ENCODE measurements at places on chromosomes 6 and 20.

DNA sequence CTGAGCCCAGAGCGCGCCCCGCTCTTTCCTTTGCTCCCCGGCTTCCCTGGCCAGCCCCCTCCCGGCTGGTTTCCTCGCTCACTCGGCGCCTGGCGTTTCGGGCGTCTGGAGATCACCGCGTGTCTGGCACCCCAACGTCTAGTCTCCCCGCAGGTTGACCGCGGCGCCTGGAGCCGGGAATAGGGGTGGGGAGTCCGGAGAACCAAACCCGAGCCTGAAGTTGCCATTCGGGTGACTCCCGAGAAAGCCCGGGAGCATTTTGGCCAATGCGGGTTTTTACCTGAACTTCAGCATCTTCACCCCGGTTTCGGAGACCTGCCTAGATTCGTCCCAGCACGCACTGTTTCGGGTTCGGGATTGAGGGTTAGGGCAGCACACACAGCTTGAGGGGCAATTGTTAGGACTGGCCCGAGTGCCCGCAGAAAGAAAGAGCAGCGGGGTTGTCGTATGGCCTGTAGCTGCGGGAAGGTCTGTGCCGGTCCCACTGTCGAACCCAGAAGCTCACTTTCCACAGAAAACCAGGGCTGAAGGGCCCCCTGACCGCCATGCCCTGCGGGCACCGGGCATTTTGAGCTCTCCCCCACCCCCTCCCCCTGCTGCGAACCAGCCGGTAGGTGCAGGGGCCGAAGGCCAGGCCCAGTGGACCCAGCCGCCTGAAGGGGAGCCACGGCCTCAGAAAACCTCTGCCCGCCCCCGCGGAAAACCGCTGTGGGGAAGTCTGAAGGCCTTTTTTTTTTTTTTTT is 2.1 kb downstream of the FOXP4 start:
- peak; percentile 25 for DNase-seq

GRCh38 chr6:51432481-51432880 is 613.8 kb downstream of the TFAP2B start:
- DNase-seq: no peak

DNA sequence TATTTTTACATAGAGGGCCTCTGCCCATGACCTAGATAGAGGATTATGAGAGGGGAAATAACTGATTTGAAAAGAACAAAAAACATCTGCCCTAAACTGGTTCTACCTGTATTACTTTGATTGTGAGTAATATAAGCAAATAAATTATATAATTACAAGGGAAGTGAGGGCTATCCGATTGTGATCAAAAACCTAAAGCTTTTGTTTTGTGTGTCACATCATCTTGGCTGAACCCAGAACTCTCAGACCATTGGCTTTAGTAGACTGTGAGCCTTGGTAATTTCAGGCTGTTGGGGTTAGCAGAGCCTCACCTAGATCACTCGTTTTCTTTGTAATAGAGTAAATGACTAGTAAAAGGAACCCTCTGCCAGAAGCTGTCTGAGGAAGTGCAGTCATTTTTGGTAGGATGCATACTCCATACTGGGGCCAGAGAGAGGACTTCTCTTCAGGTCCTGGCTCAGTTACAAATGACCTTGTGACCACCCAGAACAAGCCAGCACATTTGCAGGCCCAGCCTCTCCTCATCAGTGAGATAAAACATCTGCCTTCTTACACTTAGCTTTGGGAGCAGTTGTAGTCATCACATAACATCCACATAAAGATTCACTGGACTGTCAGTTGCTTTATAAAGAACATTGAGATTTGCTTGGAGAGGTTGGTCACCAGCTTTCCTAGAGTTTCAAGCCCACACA is 13.5 kb downstream of the STK35 start:
- no peak for DNase-seq

- no peak for DNase-seq
Measured at GRCh38 chr6:121067381-121067780, 266.9 kb downstream of the TBC1D32 start.

- DNase-seq: no peak
Measured at GRCh38 chr6:44034931-44035345, 92.3 kb downstream of the MRPL14 start.

GRCh38 chr6:56570413-56571359 is 72.0 kb downstream of the DST start:
- no peak for DNase-seq

- no peak for DNase-seq
Measured at GRCh38 chr20:13028673-13029072, 19.9 kb downstream of the SPTLC3 start.

DNA sequence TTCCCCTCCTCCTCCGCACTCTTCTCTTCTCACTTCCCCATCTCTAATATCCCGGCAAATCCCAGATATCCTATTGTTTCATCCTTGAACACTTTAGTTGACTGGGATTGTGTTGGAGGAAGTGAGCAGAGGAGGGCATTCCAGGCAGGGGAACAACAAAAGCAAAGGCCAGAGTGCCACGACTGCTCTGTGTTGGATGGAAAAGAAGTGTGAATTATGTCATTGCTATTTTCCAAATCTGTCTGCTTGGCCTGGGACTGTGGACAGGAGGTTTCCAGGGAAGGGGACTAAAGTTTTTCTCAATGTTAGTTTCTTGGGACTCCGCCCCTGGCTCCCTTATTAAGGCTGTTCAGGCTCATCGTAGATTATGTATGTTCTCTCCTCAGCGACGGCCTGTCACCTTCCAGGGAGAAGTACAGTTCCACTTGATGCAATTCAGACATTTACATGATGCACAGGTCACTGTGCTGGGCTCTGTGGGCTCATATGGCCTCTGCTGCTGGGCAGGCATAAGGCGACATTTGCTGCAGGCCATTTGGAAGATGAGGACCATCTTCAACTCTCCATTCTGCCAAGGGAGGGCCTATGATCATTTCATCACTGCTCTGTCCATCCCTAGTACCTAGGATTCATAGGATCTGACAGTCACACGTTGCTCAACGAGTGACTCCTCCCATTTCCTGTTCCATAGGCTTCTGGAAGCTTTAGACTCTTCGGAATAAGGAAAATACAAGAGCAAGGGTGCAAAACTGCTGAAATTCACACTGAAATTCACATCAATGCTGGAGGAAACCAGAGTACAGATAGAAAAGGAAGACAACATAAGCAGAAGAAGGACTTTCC is 99.1 kb upstream of the KCNK16 start:
- DNase-seq: no peak

DNA sequence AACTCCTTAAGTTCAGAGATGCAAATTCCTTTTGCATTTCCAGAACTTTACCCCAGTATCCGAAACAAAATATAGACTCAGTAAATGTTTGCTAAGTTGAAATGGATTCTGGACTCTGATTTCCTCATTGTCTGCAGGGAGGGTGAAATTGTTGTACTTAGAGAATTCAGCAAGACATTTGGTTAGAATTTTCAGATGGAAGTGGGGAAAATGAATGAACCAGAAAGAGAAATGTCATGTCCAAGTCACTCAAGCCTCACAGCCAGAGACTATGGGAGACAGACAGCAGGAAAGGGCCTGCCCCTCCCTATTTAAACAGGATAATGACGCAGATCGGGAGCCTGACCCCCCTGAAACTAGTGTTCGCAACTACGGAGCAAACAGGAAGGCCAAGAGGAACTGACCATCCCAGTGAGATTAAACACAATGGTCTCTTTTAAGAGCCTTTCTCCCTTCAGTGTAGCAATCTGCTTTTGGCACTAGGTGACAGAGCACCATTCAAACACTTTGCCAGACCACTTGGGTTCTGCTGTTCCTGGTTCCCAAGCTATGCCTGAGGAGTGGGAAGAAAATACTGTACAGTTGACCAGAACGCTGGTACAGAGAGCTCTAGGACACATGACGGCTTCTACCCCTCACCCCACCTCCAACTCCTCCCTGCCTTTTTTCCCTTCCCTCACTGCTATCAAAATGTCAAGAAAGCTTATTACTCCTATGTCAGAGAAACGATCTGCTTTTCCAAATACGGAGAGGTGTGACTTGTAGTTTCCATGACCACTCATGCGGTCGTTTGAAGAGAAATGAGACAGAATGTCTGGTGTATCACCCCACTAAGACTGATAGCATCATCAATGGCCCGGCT is 13.7 kb downstream of the NEDD9 start:
- DNase-seq: peak; percentile 47

DNA sequence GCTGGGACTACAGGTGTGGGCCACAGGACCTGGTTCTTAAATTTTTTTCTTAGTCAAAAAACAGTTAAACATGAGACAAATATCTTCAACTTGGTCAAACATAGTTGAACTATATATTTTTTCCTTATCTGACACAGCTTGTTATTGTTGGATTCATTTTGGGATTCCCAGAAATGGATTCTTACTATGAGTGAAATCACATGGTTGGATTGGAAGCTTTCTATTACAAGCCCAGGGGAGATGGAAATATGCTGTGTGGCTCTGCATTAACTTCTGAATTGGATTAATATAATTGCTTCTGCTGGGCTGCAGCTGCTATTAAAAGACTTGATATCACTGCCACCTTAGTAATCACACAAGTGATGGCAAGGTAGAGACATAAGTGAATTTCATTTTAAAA is 126.4 kb upstream of the DUSP22 start:
- no peak for DNase-seq

DNA sequence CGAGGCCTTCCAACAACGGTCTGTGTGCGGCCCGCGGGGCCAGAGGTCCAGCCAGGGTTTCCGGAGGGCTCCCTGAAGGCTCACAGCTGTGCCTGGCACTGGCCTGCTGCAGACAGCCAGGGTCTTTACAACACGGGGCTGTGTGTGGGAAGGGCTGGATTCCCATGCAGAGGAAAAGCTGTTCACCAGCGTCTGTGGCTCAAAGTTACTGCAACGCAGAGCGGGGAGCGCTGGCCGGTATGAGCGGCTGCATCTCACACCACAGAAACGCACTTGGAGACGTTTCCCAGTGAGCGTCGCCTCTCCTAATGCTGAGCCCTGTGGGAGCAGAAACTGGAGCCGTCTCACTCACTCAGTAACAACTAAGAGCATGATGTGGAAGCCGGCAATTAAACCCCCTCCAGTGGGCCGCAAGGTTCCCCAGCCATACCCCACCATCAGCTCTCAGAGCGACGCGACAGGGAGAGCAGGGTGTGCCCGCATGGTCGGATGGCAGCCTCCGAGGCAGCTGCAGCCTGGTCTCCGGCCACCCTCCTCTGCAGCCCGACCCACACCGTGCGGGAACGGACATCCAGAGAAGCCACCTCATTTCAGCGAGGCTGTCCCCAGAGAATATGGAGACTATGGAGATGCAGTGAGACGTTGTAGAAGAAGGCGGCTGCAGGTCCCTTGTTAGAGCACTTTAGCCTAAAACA is 42.6 kb downstream of the DLL1 start:
- DNase-seq: no peak

GRCh38 chr6:108157981-108158525 is 7.8 kb upstream of the NR2E1 start:
- no peak for DNase-seq

DNA sequence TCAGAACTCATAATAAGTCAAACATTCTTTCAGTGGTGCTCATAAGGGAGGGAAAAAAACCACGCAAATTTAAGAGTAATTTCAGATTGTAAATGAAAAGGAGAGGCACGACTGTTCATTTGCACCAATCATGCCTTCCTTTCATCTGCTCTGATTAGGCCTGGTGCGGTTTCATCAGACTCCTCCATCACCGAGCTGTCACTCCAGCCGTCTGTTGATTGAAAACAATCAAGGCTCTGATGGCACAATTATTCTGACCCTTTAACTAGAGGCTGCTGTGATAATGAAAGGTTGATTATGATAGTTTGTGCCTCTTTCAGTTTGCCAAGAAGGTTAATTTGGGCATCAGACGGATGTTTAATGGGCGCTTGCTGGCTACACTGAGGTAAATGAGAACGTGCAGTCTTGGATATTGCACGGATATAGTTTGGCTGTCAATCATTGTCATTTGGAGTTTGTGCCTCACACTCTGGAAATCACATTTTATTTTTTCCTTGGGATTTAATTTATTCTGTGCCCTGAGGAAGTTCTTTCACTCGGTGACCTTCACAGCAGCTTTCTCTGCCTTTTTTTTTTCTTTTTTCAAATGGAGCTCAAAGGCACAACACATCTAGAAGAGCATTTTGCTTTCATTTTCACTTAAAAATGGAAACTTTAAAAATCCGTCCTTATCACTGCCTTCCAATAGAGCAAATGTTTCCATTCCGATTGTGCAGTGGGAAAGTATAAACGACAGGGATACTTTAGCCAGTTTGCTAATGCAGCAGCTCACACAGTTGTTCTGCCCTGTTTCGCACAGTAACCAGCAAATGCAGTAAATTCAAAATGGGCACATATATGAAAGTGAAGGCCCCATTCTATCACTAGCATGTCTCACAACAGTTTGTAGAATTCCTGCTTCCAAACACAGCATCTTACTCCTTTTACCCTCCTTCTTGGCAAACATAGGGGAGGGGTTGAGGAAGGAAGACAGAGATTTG is 172.8 kb downstream of the KLHL32 start:
- no peak for DNase-seq

GRCh38 chr20:37384683-37385174 is 38.8 kb downstream of the SRC start:
- peak; percentile 71 for DNase-seq

GRCh38 chr20:63014710-63015109 is 7.9 kb upstream of the BHLHE23 start:
- DNase-seq: no peak

DNA sequence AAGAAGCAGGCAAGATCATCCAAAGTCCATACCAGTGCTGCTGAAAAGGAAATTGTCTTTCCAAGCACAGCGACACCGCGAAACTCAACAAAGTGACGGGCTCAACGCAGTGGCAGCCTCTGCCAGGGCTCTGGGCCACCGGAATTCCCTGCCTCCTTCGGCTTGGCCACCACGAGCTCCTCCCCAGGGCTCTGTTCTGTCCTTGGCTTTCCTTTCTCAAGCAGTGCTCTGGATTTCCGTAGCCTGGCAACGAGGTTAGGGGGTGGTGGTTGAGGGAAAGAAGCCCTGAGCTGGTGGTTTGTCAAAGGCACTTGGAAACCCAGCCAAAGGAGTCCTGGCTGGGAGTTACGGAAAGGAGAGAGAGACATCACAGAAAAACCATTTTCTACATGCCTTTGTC is 31.2 kb downstream of the PRR18 start:
- DNase-seq: no peak

- DNase-seq: no peak
Measured at GRCh38 chr20:38447931-38448675, 13.0 kb upstream of the SNHG17 start.

- no peak for DNase-seq
Measured at GRCh38 chr6:3398165-3398562, 58.7 kb downstream of the SLC22A23 start.

GRCh38 chr6:16766836-16767745 is 5.8 kb upstream of the ATXN1 start:
- no peak for DNase-seq

DNA sequence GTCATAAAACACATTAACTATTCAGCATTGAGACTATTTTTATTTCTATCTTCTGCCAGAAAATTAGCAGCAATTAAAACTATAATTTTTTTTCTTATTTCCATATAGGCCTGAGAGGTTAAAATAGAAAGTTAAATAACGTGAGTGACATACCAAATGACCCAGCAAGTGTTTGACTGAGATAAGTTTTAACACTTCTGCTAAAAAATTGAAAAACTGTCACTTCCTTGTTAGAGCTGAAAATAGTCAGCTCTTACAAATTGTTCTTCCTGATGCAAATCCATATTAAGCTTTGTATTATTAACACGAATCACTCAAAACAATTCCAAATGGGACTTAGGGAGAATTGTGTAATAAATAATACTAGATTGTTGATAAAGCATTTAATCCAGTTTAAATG is 26.5 kb upstream of the STX11 start:
- no peak for DNase-seq
